Natural killer cell (primary cell): ENCODE measurements at places on chromosomes 5 and 9.

DNA sequence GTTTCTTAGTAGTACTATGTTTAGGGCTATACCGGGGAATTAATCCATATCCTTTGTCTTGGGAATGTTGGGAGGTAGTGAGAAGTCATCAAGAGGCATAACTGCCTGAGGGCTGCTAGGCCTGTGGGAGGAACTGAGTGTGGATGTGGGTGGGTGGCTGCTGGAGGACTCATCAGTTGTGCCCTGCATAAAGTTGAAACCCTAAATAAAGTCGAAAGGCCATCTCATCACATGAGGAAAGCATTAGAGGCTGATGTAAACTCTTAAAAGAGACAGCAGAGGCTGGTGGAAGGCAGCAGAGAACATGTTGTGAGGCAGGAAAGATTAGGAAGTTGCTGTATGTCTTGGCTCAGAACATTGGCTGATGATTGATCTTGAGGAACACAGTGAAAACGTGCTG, 143.8 kb downstream of the MAST4 start:
- no peak for DNase-seq

- peak; percentile 37 for DNase-seq
Observed at GRCh38 chr5:36240779-36241630, 720 bp downstream of the NADK2 start.

DNA sequence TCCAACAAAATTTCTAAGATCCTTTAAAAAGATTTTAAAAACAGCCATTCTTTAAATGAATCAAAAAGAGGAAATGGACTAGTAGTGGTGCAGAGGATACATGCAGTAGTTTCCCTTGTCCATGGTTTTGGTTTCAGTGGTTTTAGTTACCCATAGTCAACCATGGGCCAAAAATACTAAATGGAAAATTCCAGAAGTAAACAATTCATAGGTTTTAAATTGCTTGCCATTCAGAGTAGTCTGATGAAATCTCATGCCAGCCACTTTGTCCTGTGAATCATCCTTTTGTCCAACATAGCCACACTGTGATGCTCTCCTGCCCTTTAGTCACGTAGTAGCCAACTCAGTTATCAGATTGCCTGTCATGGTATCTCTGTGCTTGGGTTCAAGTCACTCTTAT, 286.1 kb downstream of the ANXA1 start:
- no peak for DNase-seq

DNA sequence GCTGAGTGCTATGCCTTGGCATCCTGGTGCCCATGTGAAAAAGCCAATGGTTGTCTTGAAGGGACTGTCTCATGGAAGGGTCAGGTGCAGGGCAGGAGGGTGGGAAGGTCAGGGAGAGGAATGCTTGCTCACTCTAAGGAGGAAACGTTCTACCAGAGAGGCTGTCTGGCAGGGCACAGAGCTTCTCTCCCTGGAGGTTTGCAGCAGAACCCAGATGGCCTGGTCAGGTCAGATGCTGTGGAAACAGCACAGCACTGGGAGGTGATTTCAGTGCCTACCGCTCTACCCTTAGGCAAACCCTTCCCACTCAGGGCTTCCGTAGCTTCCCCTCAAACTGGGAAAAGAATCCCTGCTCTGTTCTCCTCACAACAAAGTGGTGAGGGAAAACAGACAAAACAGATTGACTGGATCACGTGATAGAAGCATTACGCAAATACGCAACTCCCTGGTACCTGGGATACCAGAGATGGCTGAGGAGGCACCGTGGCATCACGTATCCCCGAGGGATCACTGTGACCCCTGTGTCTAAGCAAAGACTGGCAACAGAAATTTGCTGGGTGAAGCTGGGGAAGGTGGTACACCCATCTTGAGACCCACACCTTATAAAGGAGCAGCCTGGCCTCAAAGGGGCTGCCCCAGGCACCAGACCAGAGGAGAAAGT, 3.9 kb upstream of the MGAT1 start:
- DNase-seq = no peak

- no peak for DNase-seq
Observed at GRCh38 chr5:106185661-106186081, 1485.1 kb downstream of the EFNA5 start.

- no peak for DNase-seq
Observed at GRCh38 chr9:31185831-31186230, 1198.6 kb upstream of the ACO1 start.

DNA sequence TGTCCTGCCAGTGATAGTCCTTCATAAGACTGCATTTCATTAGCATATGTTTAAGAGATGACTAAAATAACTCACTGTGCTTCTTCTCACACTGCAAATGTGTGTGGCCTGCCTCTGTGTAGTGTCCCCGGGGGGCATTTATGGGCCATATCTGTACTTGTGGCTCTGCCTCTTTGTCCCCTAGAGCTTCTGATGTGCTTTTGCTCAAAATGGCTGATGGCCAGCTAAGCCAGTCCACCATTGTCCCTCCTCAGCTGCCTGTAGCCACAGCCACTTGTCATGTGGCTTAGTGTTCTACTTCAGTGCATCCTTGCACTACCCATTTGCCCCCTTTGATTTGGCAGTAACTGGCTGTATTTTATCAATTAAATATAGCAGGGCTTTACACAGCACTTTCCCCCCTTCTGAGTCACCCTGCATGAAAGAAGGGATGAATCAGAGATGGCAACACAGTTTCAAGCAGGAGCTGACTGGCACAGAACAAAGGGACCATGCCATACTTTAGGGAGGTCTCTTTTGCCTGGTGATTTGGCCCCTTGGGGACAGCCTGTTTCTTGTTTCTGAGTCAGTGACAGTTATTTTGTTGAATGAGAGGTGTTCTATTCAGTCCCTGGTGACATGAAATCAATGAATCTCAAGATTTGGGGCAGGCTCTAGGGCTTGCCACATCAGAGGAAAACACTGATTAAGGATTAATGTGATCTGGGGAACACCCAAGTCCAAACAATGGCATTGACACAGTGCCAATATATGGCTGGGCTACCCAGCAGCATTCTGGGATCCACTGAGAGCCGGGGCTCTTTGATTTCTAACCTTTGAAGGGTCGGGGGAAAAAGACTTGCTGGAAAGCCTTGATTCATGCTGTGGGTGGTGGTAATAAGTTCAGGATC, 245.5 kb downstream of the SMARCA2 start:
- no peak for DNase-seq

DNA sequence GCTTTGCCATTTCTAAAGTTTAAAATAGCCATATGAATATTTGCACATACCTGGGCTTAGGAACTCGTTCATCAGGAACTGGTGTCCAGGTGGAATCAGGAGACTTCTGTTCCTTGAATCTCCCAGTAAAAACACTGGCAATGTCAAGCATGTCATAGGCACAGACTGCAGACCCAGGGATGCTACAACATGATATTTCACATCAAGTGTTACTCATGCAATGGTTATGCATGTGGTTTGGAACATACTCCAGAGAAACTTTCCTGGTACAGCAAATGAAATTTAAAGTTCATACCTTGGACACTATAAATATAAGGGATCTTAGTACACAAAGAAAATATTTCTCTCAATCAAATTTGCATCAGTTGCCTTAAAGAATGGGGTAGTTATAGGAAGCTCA, 92.2 kb downstream of the SEMA6A start:
- no peak for DNase-seq

DNA sequence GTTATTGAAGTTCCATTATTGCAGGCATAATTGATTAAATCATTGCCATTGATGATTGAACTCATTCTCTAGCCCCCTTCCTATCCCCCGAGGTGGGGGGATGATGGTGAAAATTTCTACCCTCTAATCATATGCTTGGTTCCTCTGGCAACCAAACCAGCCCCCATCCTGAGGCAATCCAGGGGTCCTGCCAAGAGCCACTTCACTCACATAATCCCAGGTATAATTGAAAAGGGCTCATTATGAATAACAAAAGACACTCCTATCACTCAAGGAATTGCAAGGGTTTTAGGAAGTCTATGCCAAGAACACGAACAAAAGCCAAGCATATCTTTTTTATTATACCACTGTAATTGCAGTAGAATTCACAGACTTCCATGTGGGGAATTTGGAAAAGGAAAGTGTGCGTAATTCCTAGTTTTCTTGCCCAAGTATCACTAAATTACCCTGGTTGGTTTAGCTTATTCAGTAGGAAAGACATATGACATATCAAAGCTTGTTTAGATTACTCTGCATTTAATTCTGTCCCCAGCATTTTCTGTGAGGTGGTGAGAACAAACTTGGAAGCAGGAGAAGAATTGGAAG, 130.7 kb upstream of the TAF11L2 start:
- DNase-seq = no peak

GRCh38 chr5:29878599-29878998, 1314.9 kb upstream of the CDH6 start:
- DNase-seq = no peak

GRCh38 chr5:154784856-154785255, 29.7 kb downstream of the LARP1 start:
- no peak for DNase-seq

DNA sequence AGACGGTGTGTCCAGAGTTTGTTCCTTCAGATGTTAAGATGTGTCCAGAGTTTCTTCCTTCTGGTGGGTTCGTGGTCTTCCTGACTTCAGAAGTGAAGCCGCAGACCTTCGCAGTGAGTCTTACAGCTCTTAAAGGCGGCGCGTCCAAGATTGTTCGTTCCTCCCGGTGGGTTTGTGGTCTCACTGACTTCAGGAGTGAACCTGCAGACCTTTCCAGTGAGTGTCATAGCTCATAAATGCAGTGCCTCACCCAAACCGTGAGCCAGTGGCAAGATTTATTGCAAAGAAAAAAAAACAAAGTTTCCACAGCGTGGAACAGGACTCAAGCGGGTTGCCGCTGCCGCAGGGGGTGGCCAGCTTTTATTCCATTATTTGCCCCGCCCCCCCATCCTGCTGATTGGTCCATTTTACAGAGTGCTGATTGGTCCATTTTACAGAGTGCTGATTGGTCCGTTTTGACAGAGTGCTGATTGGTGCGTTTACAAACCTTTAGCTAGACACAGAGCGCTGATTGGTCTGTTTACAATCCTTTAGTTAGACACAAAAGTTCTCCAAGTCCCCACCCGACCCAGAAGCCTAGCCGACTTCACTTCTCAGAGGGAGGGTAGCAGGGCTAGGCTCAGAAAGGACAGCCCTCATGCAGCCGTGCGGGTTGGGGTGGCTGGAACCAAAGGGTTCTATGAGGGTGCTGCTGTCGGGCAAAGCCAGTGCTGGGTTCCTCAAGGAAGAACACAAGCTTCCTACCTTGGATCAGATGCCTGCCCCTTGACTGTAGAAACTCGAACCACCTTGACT, 9.1 kb upstream of the RNF130 start:
- no peak for DNase-seq

DNA sequence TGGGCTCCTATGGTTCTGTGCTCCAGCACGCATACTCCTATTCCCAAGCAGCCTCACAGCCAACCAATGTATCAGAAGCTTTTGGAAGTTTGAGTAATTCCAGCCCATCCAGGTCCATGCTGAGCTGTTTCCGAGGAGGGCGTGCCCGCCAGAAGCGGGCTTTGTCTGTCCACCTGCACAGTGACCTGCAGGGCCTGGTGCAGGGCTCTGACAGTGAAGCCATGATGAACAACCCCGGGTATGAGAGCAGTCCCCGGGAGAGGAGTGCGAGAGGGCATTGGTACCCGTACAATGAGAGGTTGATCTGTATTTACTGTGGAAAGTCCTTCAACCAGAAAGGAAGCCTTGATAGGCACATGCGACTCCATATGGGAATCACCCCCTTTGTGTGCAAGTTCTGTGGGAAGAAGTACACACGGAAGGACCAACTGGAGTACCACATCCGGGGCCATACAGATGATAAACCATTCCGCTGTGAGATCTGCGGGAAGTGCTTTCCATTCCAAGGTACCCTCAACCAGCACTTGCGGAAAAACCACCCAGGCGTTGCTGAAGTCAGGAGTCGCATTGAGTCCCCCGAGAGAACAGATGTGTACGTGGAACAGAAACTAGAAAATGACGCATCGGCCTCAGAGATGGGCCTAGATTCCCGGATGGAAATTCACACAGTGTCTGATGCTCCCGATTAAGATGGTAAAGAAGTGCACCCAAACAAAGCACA, 19.9 kb downstream of the ZBTB34 start:
- DNase-seq = no peak
